ENCODE measurements at places on chromosomes 5 and 9.
A peak's percentile ranks its signal among the peaks of the same experiment; 100 is the strongest.

DNA sequence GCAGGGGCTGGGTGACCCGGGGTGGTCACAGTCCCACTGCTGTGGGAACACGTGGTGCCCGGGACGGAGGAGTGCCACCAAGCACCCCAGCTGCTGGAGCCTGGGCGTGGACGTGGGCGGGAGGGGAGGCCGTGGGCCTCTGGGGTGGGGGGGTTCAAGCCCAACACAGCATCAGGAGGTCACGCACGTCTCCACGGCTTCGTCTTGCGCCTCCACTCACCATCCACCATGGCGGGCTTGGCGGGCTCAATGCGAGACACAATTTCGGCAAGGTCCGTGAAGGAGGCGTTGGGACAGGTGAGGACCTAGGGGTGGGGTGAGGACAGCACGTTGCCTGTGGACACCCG lies 2.2 kb upstream of the NSMF start:
- no peak for DNase-seq

GRCh38 chr9:127198587-127198986 lies 66.0 kb upstream of the GARNL3 start:
- no peak for DNase-seq

DNA sequence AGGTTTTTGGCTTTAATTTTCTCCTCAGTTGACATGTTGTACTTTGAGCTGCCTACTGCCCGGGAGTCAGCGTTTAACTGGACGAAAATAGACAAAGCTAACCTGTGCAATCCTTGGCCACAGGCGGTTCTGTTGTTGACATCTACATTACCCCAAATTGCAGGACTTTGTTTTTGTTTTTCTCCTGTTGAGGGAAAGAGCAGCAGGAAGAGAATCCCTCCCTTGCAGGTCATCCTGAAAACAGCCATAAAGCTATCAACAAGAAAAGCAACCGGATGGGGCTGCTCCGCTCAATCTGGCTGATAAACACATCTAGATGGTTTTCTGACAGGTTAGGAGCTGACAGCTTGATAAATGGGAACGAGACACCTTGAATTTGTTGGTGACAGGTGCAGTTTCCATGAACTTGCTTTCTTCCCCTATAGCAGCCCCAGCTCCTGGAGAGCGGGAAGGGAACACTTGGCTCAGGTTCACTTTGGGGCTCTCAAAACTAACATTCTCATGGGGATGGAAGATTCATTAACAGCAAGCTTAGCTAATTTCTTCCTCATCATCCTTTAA lies 331.5 kb downstream of the SLIT3 start:
- DNase-seq: no peak

DNA sequence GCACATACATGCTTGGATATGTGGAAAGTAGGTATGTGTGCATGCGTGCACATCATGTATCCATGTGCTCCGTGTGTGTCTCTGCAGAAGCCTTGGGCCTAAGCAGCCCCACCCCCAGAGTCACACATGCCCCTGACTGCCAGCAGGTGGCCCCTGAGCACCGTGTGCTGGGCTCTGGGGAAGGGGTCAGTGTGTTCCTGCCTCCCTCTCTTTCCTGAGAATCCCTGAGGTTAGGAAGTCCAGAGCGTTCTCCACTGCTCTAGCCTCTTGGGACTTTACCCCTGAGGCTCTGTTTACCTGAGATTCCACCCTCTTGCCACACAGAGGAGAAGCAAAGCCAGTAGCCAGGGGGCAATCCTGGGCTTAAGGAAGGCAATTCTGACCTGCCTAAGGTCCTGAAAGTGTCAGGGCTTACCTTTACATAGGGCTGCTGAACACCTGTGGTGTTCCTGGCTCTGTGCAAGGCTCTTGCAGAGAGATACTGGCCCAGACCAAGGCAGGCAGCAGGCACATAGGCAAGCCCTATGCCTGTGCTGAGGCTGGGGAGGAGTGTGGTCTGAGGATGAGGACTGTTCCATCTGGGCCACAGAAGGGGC lies 207.3 kb downstream of the TMEM38B start:
- DNase-seq: peak; percentile 67

DNA sequence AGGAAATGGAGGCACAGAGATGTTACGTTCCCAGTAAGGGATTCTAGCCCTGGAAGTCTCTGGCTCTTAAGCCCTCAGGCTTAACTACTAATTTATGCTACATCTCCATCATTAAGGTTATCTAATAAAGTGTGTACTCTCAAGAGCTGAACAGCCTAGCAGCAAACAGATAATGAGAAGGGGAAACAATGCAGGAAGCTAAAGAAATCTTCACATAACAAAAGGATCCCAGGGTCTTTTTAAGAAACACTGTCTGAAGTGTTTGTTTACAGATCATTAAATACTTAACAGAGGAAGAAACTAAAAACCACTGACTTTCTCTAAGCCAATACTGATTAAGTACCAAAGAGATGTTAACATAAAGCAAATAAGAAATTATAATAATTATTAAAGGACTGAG lies 129.0 kb downstream of the PAPPA start:
- DNase-seq: no peak

DNA sequence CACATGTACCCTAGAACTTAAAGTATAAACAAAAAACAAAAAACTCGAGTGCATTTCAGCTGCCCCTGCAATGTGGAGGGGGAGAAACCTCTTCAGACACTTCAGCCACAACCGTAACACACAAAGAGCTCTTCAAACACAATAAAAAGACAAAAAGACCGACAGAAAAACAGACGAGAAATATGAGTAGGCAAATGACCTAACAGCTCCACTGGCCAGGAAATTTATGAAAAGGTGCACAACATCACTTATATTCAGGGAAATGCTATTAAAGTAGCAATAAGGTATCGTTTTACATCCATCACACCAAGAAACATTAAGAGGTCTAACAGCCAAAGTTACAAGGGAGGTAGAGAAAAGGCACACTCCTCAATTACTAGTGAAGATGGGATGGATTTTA lies 6.2 kb downstream of the ZBED3 start:
- DNase-seq: no peak

GRCh38 chr5:43683884-43684471 lies 81.0 kb downstream of the NNT start:
- no peak for DNase-seq

DNA sequence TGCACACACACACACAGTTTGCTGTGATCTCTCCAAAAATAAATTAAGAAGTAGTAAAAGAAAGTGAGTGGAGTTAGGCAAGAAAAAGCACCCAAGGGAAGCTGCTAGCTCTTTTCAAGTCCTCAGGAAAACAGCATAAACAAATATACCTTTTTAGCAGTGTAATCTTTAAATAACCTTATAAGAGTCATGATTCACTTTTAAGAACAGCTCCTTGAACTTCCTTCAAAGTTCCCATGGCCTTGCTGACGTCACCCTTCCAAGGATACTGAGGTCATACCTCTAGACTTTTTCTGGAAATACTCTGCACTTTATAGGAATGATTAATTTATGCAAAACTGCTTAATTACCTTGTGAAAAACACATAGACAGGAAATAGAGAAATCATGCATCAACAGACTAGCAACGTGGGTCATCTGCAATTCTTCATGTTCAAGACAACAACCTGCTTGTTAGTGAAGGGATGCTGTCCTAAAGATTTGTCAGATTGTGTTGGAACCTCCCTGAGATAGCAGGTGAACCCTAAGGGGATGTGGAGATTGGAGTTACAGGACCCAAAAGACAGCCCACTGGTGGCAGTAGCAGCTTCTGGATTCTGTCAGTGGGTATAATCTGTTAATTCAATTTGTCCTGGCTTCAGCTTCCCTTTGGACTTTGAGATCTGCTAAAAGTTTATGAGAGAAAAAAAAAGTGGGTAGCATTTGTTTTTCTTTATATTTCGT lies 229.0 kb downstream of the ELAVL2 start:
- peak; percentile 51 for DNase-seq

DNA sequence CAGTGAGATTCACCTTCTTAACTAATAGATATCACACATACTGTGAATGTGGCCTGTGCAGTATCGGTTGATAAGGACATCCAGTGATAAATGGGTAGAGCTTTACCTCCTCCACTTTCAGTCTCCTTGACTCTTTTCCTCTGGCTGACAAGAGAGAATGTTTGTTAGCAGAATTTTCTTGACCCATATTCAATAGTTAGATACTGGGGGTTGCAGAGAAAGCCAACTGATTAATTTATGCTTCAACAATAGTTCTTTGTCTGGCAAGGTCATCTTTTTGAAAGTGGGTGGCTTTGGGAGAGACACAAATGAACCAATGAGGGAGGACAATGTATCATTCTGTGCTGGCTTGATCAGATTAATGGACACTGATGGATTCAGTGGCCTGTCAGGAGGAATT lies 30.3 kb downstream of the TTC23L start:
- no peak for DNase-seq

- DNase-seq: no peak
These were observed 164.3 kb downstream of the SYK start for GRCh38 chr9:90966031-90966290.

- peak; percentile 81 for DNase-seq
These were observed 67.5 kb upstream of the CKMT2 start for GRCh38 chr5:81165493-81166119.

DNA sequence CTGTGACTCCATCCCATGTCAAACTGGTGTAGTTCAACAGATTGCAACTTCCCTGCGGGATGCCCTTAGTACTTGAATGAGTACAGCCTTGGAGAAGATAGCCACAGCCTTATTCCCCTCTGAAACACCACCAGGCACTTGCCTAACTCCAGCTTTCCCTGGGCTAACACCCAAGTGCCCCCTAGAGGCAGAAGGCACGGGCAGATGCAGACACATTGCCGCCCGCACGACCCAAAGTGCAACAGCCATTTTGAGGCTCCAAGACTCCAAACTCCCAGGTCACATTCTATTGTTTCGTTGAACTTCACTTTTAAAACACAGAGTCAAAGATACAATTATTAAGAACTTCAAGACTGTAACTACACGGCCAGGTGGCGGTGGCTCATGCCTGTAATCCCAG lies 163.6 kb upstream of the CDH6 start:
- DNase-seq: no peak

- DNase-seq: no peak
These were observed 9.9 kb downstream of the PAPPA start for GRCh38 chr9:116163293-116164055.

- no peak for DNase-seq
These were observed 26.2 kb downstream of the PITX1 start for GRCh38 chr5:135007749-135008363.

DNA sequence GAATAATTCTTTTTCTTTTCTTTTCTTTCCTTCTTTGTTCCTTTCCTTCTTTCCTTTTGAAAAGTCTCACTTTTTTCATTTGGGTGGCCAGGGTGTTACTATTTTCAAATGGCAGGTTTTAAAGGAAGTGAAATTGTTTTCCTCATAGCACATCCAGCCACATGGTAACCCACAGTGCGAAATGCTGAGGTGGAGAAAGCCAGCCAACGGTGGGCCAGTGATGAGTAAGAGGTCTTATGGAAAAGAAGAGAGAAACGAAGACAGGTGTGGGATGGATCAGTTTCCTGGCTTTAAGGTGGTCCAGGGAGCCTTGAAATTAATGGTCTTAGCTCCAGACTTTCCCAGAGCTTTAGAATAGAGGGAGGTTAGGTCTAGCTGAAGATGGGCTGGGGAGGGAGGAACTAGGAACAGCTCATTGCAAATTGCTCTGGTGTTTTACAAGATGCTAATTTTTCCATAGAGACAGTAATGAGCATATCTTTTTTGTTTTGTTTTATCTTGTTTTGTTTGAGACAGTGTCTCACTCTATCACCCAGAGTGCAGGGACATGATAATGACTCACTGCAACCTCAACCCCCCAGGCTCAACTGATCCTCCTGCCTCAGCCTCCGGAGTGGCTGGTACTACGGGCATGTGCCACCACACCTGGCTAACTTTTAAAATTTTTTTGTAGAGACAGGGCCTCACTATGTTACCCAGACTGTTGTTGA lies 17.8 kb downstream of the ITK start:
- DNase-seq: no peak

DNA sequence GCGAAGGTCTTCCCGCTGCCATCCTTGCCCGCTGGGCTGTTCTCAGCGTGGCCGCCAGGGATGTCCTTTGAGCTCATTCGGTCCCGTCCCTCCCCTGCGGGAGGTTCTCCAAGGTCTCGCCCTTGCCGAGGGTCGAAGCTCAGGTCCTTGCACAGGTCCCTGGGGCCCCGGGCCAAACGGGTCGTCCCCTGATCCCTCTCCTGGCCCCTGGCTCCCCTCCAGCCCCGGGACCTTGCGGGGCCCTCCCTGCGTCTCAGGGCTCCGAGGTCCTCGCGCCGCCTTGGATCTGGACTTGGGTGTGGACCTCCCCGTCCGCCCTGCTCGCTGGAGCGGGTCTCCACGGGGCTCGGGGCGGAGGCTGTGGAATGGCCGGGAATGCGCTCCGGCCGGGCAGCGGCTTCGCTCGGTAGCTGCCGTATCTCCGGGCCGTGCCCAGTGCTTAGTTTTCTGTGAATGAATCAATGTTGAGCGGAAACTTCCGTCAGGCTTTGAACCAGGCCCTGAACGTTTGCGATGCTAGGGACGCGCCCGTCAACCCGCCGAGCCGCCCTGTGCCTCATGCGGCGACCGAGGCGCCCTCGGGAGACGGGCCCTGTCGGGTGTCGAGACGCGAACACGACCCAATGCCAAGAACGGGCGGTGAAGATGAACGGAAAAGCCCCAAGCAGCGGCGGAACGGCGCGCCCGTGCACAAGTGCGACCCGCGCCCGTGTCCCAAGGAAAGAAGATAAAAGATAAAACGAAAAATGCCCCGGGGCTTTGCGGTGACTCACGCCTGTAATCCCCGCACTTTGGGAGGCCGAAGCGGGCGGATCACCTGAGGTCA lies 780 bp downstream of the RNU6ATAC start:
- DNase-seq: peak; percentile 72

- DNase-seq: no peak
These were observed 45.4 kb downstream of the ZNF608 start for GRCh38 chr5:124701016-124701415.

All from kidney tubule cell (primary cell).